ENCODE measurements at places on chromosomes 5 and 9.

DNA sequence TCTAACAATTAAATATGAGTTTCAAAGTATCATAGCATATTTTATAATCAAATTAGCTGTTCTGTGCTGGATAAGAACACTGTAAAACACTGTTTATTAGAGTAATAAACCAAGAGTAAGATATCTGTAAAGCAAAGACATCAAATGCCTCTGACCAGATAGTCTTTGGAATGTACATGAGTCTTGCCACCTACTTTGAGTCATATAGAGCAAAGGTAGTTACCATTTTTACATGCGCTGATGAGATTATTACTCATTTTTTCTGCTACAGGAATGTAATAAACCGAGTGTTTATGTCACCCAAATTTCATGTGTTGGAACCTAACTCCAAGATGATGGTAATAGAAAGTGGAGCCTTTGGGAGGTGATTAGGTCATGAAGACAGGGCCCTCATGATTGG is 654.5 kb downstream of the CETN3 start:
- no peak for DNase-seq

GRCh38 chr9:4741365-4742089 is 525 bp upstream of the AK3 start:
- peak; percentile 26 for DNase-seq

DNA sequence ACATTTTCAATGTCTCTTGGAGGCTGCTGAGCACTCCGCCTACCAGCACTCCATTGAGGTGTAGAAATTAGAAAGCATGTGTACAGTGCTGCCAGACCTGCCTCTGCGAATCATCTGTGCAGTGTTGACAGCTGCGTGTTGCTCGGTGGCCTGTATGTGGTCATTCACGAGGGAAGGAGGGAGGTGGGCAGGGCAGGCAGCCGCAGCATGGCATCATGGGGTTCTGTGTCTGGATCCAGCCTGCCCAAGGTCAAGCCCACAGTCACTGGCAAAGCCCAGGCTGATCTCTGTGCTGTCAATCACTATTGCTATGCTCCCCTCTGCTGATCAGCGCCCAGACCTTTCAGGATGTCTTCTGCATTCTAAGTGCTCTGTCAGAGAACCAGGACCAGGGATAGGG is 8.0 kb upstream of the PDZD2 start:
- no peak for DNase-seq

DNA sequence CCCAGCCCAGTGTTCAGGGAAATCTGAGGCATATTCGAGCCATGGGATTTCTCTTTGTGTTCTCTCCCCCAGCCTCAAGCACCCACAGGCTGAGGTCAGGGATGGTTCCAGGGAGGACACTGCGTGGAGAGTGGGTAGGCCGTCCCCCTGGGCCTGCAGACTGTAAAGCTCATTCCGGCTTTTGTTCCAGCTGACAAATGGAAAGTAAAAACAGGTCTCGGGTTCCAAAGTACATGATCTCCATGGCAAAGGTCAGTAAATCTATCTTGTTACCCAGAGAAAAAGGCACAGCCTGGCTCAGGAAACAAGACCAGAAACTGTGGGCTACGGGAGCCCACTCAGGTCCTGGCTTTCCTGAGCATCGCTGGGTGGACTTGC is 116.2 kb downstream of the ROR2 start:
- DNase-seq = no peak

- DNase-seq = no peak
Observed at GRCh38 chr9:111258209-111258874, 71.7 kb downstream of the OR2K2 start.

DNA sequence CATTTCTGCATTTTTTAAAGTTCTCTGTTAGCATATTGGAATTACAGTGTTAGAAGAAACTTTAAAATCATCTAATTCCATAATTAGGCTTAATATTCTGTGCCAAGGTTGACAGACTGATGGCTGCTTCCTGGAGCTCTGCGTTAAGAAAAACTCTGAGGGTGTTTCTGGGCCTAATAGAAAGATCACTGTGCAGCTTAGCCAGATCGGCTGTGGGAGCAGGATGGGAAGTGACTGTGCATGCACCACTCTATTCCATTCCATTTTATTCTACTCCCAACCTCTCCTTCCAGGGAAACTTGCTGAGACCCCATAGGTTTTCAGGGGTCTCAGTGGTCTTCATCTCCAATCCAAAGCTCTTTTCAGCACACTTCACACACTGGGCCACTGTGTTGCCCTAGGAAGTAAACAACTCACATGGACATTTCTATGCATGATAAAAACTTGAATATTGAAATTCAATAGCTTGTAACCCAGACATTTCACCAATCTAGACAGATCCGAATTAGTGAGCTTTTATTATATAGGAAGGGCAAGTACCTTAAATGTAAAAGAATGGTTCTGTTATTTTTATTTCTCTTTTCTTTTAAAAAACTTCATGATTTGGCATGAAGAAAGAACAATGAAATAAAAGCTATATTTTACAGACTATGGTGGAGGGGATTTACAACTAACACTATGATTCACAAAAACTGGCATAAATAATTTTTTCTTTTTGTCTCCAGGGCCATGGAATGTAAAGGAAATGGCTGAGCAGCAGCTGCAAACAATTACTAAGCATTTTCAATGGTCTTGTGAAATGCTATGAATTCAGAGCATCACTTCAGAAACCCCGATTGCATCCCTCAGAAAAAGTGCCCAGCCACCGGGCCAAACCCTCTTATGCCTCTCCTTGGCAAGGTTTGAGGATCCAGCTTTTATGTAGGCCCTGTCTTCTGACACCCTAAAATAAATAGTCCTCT is 51.4 kb upstream of the DAB2 start:
- no peak for DNase-seq

GRCh38 chr5:38615042-38615441 is 58.6 kb upstream of the LIFR start:
- no peak for DNase-seq

DNA sequence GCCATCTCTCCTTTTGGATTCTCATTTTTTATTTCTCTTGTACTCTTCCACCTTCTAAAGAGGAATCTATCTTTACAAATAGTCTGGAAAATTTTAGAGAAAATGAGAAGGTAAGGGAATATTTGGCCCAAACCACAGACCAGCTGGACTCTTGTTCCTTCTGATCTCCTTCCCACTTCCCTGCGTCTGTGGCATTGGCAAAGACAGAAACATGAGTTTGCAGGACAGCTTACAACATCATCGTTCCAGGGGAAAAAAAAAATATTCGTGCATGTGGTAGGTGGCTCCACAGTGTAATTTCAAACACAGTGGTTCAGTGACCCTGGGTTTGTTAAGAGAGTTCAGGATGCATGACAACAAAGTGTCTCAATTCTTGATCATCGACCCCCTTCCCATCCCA is 755.0 kb downstream of the DNAH5 start:
- DNase-seq = no peak

GRCh38 chr5:92283521-92283920 is 900.4 kb upstream of the ARRDC3 start:
- no peak for DNase-seq

DNA sequence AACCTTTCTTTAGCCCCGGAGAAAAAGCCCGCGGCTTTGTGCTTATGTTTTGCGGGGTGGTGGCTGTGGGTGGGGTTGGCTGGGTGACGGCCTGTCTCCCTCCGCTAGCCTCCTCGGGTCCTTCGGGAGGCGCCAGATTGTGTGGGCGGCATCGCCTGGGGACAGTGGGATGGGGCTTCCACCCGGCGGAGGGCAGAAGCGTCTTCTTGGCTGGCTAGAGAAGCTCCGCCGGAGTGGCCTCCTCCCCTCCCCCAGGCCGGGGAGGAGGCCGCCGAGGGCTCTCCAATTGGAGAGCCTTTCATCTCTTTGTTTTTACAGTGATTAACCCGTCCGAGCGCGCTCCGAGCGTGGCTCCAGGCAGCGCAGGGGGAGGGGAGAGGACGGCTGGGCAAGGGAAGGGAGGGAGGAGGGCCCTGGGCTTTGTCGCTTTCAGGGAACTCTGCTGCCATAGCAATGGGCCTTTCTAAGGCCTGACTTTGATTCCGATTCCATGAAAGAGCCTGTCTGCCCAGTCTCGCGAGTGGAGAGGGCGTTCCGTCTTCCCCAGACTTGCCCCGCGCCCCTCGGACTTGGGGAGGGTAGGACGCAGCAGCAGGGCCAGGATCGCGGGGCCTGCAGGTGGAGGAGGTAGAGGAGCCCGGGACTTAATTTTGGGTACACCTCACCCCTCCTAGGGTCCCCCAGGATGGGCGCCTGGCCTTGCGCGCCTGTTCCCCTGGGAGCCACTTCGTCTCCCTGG is 36.7 kb upstream of the TIFAB start:
- DNase-seq = no peak

- DNase-seq = no peak
Observed at GRCh38 chr5:127988146-127988760, 95.3 kb upstream of the SLC12A2 start.

DNA sequence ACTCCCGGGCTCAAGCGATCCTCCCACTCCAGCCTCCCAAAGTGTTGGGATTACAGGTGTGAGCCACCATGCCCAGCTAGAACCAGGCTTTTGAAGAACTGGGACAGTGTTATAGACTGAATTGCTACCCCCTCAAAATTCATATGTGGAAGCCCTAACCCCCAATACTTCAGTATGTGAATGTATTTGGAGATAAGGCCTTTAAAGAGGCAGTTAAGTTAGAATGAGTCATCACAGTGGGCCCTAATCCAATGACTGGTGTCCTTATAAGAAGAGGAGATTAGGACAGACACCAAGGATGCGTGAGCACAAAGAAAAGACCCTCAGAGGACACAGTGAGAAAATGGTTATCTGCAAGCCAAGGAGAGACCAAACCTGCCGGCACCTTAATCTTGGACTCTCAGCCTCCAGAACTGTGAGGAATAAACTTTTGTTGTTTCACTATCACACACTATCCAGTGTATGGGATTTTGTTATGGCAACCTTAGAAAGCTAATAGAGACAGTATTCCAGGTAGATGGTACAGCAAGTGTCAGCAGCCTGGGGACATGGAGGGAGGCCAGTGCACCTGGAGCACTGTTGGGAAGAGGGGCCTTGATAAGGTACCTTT is 31.4 kb upstream of the ERGIC1 start:
- no peak for DNase-seq

- no peak for DNase-seq
Observed at GRCh38 chr5:143205386-143205785, 198.1 kb downstream of the NR3C1 start.

DNA sequence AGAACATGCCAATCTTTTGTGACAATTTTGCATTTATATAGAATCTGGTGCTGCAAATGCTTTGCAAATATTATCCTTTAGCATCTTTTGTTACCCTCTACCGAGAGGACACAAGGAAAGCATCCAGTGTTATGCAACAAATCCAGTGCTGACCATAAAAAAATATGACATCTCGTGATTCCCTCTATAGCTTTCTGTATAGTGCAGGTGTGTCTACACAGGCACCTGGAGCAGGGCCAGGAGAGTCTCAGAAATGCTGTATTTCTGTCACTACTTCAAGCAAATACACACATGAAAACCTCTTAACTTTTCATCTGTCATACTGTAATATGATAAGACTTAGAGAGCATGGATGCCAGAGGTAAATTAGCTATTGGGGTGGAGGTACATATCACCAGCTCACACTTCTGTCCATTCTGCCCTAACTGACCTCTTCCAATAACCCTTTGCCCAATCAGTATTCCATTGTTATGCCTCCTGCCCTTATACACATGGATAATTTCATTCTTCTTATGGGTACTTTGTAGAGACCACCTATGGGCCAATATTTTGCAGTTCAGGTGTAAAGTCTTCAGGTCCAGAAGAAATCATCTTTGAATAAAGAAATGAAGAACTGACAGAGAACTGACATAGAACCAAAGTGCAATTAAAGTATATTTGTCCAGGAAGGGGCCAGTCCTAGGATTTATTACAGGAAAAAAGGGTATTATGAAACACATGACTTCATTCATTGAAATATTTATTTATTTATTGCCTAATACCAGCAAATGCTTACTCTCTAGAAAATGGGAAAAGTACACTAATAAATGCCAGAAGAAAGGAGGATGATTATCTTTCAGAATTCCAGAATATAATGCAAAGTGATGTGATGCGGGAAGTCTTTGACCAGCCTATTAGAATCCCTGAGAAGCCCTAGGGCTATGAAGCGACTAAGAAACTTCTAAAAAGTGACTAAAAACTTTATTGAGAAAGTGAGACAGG is 106.5 kb downstream of the EPB41L4A start:
- no peak for DNase-seq

DNA sequence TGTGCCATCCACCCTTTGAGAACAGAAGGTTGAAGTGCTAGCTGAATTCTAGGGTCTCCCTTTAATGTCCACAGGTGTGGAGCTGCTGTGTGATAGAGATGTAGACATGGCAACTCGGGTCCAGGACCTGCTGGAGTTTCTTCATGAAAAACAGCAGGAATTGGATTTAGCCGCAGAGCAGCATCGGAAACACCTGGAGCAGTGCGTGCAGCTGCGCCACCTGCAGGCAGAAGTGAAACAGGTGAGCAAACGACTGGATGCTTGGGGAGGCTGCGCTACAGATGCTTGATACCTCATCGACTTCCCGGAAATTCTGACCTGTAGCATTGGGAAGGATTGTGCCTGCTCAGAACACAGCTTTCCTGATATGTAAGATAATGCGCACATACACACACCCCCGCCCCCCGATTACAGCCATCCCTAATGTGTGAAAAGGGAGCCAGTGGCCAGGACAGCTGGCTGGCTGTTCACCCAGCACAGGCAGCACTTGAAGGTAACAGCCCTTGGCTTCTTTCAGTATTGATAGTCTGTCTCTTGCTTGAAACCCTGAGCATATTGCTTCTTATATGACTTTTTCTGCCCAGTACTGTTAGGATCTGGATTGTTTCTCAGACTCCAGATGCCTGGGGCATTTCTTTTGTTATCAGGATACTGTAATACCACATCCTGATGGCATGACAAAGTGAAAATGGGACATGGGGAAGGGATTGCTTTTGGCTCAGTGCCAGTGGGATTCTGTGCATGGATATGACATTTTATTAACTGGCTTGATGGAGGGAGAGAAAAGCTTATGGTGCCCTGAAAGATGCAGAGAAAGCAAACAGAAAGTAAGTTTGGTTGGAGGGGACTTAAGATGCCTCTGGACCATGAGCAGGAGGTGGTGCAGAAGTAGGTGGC is 216.8 kb upstream of the OTULINL start:
- no peak for DNase-seq

DNA sequence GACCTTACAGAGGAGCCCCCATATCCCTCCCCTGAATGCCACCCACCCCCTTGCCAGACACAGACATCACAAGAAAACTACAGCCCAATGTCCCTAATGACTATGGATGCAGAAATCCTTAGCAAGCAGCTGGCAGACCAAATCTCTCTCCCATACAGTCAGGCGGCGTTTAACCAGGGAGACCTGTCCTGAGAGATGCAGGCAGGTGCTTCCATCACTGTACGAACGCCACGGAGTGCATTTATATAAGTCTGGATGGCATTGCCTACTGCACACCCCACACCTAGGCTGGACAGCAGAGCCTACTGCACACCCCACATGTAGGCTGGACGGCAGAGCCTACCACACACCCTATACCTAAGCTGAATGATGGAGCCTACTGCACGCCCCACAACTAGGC is 34.4 kb upstream of the SARDH start:
- no peak for DNase-seq

DNA sequence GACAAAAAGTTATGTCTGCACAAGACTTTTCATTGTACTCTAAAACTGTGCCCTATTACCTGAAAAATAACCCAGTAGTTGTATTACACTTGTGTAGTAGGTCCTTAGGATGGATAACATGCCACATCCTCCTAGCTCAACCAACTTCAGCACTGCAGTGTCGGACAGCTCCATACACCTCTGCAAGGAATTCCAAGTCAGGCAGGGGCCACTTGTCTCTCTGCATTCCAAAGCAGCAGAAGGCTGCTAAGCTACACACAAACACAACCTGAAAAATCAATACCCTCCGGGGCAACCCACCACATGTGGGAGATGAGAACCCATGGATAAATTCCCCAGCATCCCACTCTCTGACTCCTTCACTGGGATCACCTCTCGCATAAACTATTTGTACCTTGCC is 50.2 kb downstream of the MED10 start:
- DNase-seq = no peak

All from GM10248 (cell line).